Pulmonary artery endothelial cell (primary cell): ENCODE measurements at places on chromosomes 3 and 15. TPM values are rescaled to one million over a fixed set of nuclear protein-coding genes. Genes with fewer than 3 reads are reported as not detected.

GLDN gene
- total RNA-seq: not detected in 2 replicates

SGO1 gene
- total RNA-seq: 5.4 and 8.8 TPM in 2 replicates

FANCD2 gene
- total RNA-seq: 22.0 and 34.0 TPM in 2 replicates

RAB6B gene
- total RNA-seq: 0.99 and 1.2 TPM in 2 replicates

GFM1 gene
- 72.0 and 87.9 TPM in 2 replicates for total RNA-seq

MUC20 gene
- total RNA-seq: 0.20 TPM in 1 of 2 replicates, not detected in the other

BFSP2 gene
- not detected in 2 replicates for total RNA-seq

C3orf70 gene
- 0.42 and 0.99 TPM in 2 replicates for total RNA-seq

HDDC3 gene
- 17.1 and 17.7 TPM in 2 replicates for total RNA-seq

GPR171 gene
- not detected in 2 replicates for total RNA-seq

SYNPR gene
- total RNA-seq: not detected in 2 replicates
